Esophagus mucosa (tissue), 1 donor: ENCODE measurements at places on chromosomes 12 and 14. TPM values are rescaled to one million over a fixed set of nuclear protein-coding genes. Genes with fewer than 3 reads are reported as not detected.

DNA sequence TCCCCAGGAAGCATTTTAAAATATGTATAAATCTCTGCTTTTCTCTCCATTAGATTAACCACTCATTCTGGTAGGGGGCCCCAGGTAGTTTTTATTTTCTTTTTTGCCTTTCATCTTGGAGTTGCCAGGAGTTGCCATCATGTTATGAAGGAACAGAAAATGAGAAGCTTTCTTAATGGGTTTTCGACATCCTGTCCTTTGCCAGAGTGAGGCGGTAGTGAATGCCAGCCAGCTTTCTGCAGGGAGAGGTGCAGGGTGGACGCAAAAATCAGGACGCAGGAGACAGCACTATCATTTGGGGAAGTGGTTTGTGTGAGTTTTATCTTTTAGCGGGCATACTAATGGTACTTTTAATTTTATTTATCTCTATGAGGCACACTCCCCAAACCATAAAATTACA, 1.7 kb downstream of the RASSF8 start:
- no peak for ATAC-seq

GRCh38 chr12:39505023-39505422, 62.1 kb upstream of the KIF21A start:
- no peak for ATAC-seq

- no peak for ATAC-seq
Observed at GRCh38 chr14:56474419-56475022, 105.1 kb upstream of the TMEM260 start.

GRCh38 chr12:85621041-85621440, 215.2 kb downstream of the RASSF9 start:
- ATAC-seq = no peak

WNT5B gene
- 9.8 TPM for total RNA-seq

FOXG1 gene
- total RNA-seq = not detected
